ENCODE measurements at places on chromosomes 12 and 14. TPM values are rescaled to one million over a fixed set of nuclear protein-coding genes. Genes with fewer than 3 reads are reported as not detected.

The KRT1 gene
- polyA plus RNA-seq, result not detected

The ACACB gene
- polyA plus RNA-seq, result 4.6 TPM

The GPRC5A gene
- polyA plus RNA-seq, result not detected

The TMEM263 gene
- 39.0 TPM for polyA plus RNA-seq

The TEX52 gene
- not detected for polyA plus RNA-seq

The TTC9 gene
- 24.2 TPM for polyA plus RNA-seq

The CLEC6A gene
- polyA plus RNA-seq, result not detected

The SLC16A7 gene
- polyA plus RNA-seq, result 26.9 TPM

The FOXN4 gene
- not detected for polyA plus RNA-seq

The PPM1H gene
- polyA plus RNA-seq, result not detected

The ADAM20 gene
- polyA plus RNA-seq, result not detected

The SRGAP1 gene
- 0.26 TPM for polyA plus RNA-seq

The OTX2 gene
- polyA plus RNA-seq, result not detected

The RNASE1 gene
- not detected for polyA plus RNA-seq

The PDZRN4 gene
- not detected for polyA plus RNA-seq

The ABCD2 gene
- polyA plus RNA-seq, result 0.28 TPM

The SLC2A3 gene
- 234 TPM for polyA plus RNA-seq

The CSRP2 gene
- polyA plus RNA-seq, result 1.3 TPM

The P2RX7 gene
- polyA plus RNA-seq, result 0.10 TPM

Data from naive B cell (primary cell).